ENCODE measurements at places on chromosomes 6 and 20.
A peak's percentile ranks its signal among the peaks of the same experiment; 100 is the strongest.

GRCh38 chr6:88459189-88459588, 293.0 kb upstream of the CNR1 start:
- DNase-seq, result no peak

DNA sequence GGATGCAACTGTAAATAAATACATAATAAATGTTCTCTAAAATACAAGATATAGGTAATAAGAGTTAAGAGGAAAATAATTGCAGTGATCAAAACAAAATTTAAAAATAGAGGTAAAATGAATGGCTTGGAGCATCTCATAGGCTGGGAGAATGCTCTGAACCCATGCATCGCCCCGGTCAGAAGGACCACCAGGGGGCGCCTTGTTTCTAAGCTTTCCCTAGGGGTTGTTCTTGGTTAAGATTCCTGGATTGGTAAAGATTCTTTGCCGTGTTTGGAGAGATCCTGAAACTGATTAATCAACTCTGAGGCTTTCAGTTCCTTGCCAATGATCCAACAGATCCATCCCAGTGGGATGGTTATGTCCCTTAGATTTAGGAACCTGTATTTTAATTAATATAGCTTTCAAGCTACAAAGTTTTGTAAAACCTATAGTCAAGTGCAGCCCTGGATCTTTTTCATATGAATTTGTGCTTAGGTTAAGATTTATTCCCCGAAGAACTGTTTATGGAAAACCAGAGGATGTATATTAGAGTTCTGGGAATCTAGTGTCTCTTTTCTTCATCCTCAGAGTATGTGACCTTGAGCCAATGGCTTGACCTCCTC, 45.3 kb upstream of the PRELID3B start:
- peak; percentile 82 for DNase-seq

DNA sequence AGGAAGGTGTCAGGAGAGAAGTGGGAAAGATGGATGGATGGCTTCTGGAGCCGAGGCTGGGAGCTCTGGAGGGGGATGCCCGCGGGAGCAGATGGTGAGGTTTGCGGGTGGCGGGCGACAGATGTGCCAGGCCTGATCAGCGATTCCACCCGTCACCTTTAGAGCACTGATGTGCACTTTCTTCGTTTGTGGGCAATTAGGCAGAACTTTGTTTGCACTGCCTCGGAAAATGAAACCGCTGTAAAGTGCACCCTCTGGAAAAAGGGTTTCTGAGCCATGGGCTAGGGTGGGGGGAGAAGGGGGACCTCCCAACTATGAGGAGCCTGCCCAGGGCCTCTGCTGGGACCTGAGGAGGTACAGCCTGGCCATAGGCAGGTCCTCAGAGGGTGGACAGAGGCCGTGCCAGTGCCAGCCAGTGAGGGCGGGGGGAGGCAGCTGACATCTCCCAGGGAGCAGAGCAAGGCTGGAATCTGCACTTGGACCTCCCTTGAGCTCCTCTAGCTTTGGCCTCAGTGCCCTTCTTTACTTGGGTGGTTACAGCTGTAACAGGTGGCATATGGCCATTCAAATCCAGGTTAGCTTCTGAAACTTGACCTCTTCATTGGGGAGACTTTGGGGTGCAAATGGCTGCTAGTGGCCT, 58.7 kb downstream of the CD40 start:
- no peak for DNase-seq

DNA sequence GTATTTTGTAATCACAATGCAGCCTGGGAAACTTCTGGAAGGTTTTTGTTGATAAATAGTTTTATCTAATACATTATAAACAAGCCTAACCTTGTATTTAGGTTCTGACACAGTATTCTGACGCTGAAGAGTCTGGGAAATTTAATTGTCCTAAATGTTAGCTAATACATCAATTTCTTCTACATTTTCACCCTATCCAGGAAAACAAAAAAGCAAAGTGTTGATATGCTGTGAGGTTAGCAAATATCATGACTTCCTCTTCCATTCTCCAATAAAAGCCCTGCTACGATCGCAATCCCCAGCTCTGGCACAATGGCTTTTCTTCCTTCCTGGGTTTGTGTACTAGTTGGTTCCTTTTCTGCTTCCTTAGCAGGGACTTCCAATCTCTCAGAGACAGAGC, at the start of gene C6orf58:
Gene C6orf58 (plus strand): TSS at position 301 of the 400 bp plus-strand sequence. CDS start 12 bp downstream, at position 313.
- no peak for DNase-seq

GRCh38 chr6:116307633-116308032, 27.9 kb upstream of the TSPYL1 start:
- DNase-seq, result no peak

DNA sequence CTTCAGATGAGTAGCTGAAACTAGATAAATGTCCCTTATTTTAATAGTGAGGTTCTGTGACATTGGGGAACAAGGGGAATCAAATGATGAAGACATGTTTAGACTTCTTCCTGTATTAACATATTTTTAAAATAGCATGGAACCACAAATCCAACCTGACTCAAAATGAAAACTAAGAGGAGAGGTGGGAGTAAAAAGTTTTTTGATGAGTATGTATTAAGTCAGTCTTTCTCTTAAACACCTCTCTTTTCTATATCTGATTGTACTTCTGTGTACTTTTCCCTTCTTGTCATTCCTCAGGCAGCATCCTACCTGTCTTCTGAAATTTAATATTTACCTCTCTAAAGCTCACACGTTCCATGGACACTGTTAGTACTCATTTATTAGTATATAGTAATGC, 8.7 kb upstream of the SDHAF4 start:
- DNase-seq, result no peak

DNA sequence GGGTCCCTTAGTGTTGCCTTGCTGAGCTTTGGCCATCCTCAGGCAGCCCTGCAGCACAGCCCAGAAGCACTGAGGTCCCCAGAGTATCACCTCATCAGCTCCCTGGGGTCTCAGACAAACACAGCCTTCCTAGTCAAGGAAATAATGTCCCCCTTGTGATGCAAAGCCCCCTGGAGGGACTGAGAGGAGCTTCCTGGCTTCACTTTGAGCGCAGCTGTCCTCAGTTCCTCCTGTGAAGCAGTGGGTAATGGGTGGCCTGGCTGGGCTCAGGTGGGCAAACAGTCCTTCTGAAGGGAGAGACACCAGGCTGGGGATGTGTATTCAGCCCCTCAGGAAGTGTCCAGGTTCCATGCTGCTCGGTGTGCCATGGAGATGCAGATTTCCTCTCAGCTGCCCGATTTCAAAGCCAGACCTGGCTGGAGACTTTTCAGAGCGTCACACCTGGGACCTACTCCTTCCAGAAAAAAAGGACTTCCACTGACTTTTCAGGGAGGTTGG, 79.2 kb upstream of the FOXA2 start:
- DNase-seq, result no peak

DNA sequence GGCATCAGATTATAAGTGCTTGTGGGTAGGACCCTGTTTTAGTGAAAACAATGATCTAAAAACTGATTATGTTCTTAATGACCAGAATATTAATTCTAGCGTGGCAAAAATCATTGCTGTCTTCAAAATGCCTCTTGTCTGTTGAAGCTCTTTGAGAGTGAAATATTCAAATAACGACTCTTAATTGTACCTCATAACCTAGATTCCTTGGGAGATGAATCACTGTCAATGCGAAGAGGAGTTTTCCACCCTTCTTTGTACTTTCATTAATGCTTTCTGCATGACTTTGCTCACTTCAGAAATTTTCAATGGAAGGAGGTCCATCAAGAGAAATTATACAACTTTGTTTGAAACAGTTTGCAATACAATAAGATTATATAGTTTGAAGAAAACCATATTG, 71.5 kb downstream of the CRYBG1 start:
- DNase-seq, result no peak

GRCh38 chr20:46933150-46933549, 38.5 kb downstream of the EYA2 start:
- DNase-seq, result no peak

GRCh38 chr20:11553603-11554002, 364.1 kb upstream of the BTBD3 start:
- DNase-seq, result peak; percentile 36

- DNase-seq, result no peak
Measured at GRCh38 chr6:35264550-35265274, 5.2 kb downstream of the ZNF76 start.

DNA sequence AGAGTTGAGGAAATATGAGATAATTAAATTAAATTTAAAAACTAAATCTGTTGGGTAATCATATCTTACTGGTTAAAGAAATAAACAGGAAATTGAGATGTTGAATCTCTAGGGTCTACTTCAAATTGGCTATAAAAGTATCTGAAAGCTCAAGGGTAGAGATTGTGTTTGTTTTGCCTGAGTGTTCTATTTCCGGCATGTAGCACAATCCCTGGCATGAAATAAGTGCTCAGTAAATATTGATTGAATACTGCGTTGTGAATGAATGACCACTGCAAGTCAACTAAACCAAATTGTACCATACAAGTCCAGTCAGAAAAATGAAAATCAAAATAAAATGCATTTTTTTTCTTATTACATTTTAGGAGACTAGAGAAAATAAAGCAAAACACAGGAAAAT, 709.8 kb downstream of the EPM2A start:
- no peak for DNase-seq

DNA sequence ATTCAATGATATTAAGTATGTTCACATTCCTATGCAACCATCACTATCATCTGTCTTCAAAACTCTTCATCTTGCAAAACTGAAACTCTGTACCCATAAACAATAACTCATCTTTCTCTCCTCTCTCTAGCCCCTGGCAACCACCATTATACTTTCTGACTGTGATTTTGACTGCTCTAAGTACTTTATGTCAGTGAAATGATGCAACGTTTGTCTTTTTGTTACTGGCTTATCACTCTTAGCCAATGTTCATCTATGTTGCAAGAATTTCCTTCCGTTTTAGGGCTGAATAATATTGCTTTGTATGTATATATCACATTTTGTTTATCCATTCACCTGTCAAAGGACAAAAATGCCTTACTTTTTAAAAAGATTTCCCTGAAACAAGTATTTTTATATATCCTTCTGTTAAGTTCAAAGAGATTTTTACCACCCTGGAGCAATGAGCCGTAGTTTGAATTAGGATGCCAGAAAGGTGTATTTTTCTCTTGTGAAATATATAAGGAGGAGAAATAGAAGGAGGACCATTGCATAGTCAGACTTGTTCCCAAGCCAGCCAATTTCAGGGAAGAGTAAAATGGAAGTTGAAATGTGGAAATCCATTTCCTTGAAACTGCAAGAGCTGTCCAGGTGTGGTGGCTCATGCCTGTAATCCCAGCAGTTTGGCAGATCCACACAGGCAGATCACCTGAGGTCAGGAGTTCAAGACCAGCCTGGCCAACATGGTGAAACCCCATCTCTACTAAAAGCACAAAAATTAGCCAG, 4.0 kb upstream of the CGAS start:
- no peak for DNase-seq

- no peak for DNase-seq
Measured at GRCh38 chr6:107753778-107754177, 70.3 kb downstream of the SCML4 start.

DNA sequence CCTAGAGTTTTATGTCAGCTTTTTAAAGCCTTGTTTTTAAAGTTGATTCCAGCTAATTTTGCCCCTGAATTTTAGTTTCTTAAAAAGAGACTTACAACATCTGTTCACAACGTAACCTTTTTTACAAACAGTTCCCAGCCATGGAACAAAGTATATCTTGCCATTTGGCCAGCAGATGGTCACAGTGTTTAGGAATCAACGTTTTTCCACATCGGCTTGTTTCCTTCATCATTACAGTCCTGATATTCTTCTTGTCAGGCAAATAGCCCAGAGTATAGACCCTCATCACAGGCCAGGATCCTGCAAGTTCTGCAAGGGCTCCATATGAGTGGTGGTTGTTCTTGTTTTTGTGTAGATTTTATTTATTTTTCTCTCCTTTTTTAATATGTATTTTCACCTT, 341.7 kb upstream of the HTR1E start:
- no peak for DNase-seq

DNA sequence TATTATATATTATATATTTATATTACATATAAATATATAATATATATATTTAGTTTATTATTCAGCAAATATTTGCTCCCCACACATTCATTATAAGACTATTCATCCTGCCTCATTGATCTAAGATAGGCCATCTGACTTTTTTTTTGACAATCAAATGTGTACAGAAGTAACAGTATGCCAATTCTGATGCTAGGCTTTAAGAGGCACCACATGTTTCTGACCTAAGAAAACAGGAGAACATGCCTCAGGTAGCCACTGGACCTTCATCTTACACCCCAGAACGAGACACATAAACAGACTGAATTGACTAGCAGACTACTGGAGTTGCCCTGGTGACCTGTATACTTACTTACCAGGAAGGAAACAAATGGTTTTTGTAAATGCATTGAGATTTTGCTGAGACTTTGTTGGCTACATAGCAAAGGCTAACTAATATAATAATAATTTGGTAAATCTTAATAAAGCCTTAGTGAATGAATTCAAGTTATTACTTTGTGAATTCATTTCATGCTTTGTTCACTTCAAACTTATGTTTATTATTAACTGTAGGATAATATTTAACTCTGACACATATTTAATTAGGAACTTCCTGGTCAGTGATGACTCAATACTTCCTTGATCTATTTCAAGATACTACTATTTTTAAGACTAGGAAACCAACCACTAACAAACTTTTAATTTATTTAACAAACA, 13.4 kb upstream of the MYO6 start:
- DNase-seq, result no peak

- no peak for DNase-seq
Measured at GRCh38 chr6:6312901-6313441, 7.5 kb downstream of the F13A1 start.

DNA sequence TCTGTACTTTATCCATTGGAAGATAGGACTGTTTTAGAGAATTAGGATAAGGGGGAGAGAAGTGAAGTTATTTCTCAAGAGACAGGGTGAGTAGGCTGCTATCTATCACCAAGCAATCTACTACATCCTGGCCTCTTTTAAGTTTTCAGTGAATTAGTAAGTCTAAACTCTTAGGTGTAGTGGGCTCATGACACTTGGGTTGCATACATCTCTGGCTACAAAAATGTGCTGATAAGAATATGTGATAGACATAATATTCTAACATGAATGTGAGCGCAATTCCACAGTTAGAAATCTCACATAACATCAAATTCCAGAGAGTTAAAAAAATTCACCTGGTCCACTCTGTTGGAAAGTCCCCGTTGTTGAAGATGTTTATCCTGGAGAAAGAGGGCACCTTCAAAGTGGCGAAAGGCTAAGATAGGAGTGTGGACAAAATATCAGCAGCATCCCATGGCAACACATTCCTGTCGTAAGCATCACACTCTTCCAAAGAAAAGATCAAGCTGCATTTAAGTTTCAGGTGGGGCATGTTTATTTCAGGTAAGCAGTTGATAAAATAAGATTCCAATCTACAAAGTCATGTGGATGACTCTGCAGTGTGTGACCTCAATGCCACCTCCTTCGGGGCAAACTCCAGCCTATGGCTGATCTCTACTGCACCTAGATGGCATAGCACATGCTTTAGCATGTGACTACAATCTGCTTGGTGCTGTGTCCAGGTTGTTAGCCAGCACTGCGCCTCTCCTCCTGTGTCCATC, 111.7 kb upstream of the NEDD9 start:
- peak; percentile 58 for DNase-seq

DNA sequence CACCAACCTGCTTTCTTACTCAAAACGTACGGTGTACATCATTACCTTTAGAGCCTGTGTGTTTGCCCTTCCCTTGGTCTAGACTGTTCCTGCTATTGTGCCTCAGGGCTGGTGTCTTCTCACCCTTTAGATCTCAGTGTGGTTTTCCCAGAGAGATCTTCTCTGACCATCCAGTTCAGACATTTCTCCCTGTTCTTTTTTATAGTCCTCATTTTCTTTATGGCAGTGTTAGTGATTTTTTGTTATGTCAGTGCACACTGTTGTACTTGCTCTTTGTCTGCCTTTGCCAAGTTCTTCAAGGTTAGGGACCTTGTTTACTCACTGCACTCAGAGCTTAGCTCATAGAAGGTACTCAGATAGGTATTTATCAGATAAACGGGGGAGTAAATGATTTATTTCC, 82.8 kb downstream of the ATRN start:
- no peak for DNase-seq
